ENCODE measurements at places on chromosomes 6 and 20. TPM values are rescaled to one million over a fixed set of nuclear protein-coding genes. Genes with fewer than 3 reads are reported as not detected.

GRCh38 chr20:347317-347639 is 367 bp downstream of the NRSN2 start:
- DNase-seq, result no peak

- no peak for DNase-seq
Observed at GRCh38 chr6:10101551-10102252, 313.2 kb downstream of the TFAP2A start.

DNA sequence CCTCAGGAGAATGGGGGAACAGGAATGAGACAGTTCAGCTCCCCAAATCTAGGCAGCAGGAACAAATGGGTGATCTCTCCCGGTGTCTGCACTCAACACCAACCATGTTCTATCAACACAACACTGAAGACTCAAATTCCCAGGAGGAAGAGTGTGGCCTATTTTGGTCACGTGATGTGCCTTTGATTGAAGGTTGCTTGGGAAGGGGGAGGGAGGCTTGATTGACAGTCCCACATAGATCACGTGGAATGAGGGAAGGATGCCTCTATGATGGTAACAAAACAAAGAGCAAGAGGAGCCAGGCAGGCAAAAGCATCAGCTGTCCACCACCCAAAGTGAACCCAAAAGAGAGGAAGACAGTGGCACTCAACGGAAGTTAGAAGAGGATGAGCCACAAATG is 364.8 kb downstream of the KIF16B start:
- no peak for DNase-seq

- no peak for DNase-seq
Observed at GRCh38 chr20:9903048-9903655, 64.3 kb upstream of the PAK5 start.

DNA sequence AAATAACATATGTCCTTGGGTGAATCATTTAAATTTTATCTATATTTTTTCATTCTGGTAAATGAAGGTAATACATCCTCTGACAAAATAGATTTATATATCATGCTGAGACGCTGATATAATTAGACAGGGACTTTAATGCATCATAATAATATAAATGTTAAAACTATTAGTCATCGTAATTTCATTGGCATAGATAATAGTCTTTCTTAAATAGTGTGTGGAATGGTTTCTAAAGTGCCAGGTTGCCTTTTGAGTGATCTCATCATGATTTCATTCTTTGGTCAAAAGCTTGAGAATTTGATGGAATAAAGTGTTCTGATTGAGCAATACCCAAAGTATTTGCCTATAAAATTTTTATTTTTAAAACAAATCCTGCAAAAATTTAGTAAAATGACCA is 43.2 kb upstream of the BMP5 start:
- no peak for DNase-seq

DNA sequence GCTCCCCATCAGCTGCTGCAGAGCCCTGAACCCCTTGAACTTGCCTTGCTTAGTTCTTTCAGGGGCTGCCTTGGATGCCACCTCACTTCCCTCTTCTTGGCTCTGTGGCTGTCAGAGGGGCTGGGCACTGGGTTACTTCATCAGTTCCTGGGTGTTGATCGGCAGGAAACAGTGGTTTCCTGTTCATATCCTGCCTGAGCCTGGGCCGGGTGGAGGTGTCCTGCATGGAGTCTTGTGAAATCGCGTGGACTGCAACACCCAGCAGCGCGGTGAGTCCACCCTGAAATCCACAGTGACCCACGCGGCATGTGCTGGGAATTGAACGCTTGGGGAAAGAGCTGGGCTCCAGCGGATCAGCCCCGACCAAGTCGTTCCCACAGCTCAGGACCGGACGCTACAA is 97.5 kb downstream of the CDH26 start:
- DNase-seq, result no peak

DNA sequence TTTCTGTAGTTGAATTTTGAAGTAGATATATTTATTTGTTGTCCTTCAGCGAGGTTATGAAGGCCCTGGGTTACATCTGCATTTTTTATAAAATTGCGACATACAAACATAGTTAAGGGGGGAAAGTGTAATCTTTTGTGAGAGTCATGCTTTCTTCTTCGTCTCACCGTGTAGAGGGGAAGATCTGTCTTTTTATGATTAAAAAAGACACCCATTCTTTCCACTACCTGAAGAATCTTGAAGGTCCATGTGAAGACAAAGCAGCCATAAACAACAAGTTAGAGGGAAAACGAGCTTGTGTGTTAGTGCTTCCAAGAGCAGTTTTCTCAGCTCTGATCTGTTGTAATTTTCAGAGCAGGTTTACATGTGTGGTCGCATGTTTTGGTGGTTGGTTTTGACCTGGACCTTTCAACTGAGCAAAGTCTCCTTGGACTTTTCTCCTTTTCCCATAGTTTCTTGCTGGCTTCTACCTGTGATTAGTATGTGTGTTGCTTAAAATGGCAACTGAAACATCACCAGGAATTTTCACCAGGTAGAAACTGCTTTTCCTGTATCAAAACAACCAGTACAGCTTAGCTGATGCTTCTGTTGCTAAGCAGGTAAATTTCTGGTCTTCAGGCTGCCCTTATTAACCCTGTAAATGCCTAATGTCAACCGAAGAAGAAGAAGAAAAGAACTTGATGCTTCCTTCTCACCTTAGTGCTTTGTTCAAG is 37.3 kb downstream of the RREB1 start:
- DNase-seq, result no peak

DNA sequence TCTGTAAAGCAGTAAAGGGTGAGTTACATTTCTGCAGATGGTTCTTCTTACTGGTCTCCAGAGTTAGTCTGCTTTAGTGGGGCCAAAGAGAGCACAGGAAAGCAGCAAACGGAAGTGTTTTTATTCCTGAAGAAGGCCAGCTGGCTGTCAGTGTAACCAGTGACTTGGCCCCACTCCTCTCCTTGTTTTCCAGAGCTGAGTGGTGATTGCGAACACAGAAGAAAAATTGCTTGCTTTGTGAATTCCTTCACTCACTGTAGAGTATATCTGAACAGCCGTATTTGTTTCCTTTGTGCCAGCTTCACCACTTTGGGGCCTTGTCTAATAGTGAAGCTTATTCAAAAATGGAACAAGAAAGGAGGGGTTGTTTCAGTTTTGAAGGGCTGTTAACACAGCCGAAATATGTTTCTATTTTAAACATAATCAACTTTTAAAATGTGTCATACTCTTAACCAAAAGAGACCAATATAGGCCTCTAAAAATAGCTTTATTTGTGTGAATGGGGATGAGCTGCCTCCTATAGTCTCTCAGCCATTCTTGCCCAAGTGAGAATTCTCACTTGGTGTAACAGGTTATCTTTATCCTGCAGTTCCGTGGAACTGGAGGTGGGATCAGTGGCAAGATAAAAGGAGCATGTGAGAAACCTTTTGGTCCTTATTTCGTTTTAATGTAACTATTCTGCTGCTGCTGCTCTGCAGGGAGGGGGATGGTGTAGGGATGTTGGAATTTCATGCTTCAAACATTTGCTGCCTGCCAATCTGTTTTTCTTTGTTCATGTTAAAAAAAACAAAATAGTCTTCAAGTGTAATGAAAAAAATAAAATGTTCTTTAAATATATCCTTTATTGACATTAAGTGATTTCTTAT is 37.8 kb downstream of the ZC2HC1B start:
- DNase-seq, result no peak

DNA sequence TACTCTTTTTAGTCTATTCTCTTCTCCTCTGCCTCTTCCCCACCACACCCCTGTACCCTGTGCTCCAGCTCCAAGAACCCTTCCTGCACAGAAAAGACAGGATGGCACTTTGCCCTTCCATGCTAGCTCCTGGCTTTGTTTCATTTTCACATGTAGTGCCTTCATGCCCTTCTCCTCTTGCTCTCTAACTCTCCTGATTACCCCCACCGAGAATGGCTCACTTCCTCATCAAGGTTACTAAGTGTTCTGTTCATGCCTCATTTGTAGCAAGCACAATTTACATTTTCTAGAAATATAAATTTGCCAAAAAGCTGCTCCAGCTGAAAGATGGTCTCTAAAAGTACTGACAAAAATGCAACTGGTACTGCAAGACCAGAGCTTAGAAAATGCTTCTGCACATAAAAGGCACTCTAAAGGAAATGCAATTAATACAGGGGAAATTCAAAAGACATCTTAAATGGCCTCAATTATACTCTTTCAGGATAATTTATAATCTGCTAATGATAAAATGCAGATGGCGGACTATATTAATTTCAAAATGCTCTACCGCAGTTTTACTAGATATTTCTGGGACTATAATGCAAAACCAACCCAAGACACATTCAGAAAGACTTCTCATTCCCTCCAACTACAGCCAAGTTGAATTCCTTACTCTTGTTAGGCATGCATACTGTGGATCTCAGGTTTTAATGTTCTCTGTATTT is 570.2 kb downstream of the PRKN start:
- no peak for DNase-seq

- DNase-seq, result no peak
Observed at GRCh38 chr6:6469074-6469473, 119.4 kb upstream of the LY86 start.

DNA sequence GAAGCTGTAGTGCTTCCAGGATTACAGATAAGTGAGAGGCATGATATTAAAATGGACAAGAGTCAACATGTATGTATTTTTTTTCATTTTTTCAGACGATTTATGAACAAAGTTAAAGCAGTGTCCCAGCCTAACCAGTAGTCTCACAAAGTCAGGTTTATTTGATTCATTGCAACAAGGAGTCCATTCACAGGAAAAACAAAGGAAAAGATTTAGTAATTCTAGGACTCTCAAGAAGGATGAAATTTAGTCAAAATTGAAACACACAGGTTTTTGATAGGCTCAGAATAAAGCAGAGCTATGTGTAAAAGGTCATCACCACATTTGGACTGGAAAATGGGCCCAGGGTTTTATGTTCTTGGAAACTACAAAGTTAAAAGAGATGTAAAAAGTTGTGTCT is 84.0 kb downstream of the ZNF133 start:
- DNase-seq, result no peak

DNA sequence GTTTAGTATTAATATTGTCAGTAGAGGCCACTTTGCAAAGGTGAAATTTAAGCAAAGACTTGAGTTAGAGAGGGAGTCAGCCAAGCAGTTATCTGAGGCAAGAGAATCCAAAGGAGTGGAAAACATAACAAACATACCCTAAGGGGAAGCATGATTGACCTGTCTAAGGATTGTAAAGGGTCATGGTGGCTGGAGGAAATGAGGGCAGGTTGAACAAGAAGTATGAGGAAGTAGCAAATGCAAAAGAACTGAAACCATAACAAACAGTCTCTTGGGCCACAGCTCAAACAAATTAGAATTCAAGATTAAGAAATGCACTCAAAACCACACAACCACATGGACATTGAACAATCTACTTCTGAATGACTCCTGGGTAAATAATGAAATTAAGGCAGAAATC is 103.2 kb downstream of the FBXO5 start:
- DNase-seq, result no peak

- DNase-seq, result no peak
Observed at GRCh38 chr6:113901482-113901881, 44.3 kb downstream of the MARCKS start.

- no peak for DNase-seq
Observed at GRCh38 chr6:74408844-74409243, 712.8 kb downstream of the CD109 start.

GRCh38 chr6:337805-338368 is 45.6 kb downstream of the DUSP22 start:
- DNase-seq, result no peak

DNA sequence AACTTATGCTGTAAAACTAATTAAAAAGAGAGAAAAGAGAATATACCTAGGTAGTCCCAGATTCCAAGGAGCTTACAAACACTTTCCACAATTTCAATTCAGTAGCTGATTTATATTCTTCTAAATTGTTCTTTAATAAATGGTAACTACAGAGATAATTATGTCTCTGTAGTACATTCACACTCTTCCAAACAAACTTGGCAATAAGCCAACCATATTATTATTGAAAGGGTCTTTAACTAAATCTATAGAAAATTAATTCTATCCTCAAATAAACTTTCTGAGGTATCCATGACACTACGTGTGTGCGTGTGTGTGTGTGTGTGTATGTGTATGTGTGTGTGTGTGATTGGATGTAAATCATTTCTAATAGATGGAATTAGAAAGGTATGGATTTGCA is 217.4 kb upstream of the EYS start:
- no peak for DNase-seq

DNA sequence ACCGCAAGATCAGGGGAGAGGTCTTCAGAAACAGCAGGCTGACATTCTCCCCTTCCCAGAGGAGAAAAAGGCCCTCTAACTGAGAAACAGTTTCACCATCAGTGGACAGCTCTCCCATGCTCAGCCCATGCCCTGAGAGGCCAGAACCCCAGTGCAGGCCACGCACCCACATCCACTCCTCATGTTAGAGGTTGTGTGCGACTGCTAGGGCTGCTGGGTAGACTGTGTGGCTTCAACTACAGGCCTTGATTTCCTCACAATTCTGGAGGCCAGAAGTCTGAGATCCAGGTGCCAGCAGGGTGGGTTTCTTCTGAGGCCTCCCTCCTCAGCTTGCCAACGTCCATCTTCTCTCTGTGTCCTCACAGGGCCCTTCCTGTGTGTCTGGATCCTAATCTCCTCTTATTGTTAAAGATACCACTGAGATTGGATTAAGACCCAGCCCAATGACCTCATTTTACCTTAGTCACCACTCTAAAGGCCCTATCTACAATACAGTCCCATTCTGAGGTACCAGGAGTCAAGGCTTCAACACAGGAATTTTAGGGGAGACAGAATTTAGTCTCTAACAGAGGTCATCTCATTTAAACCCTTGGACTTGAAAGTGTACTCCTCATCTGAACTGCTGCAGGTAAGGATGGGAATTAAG is 67.7 kb upstream of the CD93 start:
- no peak for DNase-seq

DNA sequence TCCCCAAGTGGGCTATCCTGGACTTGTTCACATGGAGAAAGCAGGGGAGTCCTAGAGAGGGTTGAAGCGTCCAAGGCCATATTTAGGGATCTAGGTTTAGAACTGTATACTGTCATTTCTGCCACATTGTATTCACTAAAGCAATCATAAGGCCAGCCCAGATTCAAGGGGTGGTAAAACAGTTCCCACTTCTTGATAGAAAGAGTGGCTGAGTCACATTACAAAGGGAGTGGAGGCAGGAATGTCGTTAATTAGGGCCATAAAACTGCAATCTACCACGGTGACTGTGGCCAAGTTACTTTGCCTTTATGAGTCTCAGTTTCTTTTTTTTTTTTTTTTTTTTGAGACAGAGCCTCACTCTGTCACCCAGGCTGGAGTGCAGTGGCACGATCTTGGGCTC is 7.4 kb upstream of the UBR2 start:
- DNase-seq, result no peak

LAMA2 gene
- 0.28 TPM for total RNA-seq

C6orf141 gene
- total RNA-seq, result 0.15 TPM

PPP1R14C gene
- not detected for total RNA-seq

OR2H2 gene
- not detected for total RNA-seq

POM121L2 gene
- total RNA-seq, result not detected

SLA2 gene
- total RNA-seq, result 0.13 TPM

DNAH8 gene
- total RNA-seq, result not detected

BPIFA1 gene
- total RNA-seq, result not detected

ANKS1A gene
- total RNA-seq, result 14.4 TPM

HRH3 gene
- 0.10 TPM for total RNA-seq

MLIP gene
- not detected for total RNA-seq
